DMS79 (cell line): ENCODE measurements at places on chromosomes 7 and 10.

DNA sequence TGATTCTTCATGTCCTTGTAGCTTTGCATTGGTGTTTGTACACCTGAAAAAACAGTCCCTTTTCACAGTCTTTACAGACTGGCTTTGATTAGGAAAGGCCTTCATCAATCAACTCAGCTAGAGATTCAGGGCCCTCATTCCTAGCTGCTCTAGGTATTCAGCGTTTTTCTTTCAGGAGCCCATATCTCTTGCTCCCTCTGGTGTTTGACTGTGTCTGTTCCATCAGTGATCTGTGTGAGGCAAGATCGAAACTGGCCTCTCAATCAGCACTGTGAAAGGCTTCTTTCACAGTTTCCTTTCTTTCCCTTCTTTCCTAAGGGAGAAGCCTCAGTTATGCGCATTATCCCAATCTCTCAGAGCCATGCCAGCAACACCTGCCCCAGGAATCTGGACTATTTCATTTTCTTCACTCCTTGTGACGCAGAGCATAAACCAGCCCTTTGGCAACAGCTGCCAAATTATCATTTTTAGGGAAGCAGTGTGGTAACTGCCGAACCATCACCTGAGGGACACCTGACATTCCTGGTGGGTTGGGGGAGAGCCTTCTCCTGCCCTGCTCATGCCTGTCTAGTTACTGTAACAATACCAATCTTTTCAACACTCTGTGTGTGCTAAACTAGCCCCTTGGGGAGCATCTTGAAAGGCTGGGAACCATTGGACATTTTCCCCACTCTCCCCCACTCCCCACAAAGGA is 75.7 kb upstream of the CCDC71L start:
- no peak for DNase-seq

- DNase-seq: no peak
Measured at GRCh38 chr10:78148216-78148960, 114.7 kb downstream of the RPS24 start.

GRCh38 chr7:101744588-101744987 is 72.8 kb upstream of the CUX1 start:
- no peak for DNase-seq

DNA sequence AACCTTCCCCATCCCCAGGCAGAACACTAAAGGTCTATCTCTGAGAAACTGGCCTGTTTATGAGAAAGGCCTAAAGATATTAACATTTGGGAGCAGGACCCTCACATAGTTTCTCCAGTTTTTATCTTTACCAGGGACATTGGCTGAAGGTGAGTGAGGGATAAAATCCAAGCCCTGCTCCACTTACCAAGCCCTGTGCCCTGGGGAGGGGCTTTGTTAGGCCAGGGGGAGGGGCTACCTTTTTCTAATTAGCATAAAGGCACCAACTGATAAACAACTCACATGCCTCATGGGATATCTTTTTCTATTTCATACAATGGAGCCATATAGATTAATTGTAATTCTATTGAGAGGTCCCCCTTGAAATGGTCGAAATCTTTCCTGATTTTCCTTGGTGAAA is 55.9 kb downstream of the RNLS start:
- no peak for DNase-seq

DNA sequence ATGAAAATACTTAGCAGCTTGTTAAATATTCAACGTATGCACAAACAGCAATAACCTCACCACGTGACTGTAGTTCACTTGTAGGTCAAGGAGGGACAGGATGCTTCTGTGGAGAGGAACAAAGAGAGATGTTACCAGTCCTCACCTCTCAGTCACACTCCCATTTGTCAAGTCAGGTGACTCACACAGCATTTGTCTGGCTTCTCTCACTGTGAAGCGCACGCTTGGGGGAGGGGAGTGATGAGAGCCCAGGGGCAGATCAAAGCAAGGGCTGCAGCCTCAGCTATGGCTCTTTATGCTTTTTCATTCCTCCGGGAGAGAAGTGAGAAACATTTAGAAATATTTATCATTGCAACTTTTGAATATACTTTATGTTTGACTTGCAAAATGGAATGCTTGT is 2.9 kb upstream of the RBM20 start:
- DNase-seq: no peak

DNA sequence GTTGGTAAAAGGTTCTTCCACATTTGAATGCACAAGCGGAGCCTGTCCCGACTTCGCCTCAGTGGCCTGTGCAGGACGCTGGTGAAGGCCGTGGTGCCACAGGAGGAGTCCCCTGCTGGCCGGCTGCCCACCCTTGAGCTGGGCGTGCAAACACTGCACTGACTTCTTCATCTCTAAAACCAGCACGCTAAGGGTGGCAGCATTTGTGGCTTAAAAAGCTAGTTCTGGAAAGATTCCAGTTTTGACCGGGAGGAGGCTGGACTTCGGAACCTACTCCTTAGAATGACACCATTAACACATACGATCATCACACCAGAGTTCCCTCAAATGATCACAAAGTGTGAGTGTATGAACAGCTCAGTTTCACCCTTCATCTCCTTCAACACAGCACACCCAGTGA is 102.4 kb downstream of the SMURF1 start:
- DNase-seq: no peak

DNA sequence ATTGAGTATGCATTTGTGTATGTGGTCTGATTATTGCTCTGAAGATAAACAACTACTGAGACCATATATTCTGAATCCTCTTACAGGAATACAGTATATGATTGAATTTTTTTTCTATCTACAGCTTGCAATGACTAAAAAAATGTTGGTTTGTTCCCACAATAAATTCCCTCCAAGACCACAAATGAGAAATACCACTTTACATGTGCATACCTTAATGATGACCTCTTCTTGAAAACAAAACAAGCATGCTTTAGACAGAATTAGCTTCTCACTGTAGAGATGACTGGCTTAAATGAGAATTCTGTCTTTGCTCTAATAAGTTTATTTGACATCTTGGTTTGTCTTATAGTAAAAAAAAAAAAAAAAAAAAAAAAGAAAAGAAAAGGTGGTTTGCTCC is 241.5 kb downstream of the PCDH15 start:
- DNase-seq: no peak

DNA sequence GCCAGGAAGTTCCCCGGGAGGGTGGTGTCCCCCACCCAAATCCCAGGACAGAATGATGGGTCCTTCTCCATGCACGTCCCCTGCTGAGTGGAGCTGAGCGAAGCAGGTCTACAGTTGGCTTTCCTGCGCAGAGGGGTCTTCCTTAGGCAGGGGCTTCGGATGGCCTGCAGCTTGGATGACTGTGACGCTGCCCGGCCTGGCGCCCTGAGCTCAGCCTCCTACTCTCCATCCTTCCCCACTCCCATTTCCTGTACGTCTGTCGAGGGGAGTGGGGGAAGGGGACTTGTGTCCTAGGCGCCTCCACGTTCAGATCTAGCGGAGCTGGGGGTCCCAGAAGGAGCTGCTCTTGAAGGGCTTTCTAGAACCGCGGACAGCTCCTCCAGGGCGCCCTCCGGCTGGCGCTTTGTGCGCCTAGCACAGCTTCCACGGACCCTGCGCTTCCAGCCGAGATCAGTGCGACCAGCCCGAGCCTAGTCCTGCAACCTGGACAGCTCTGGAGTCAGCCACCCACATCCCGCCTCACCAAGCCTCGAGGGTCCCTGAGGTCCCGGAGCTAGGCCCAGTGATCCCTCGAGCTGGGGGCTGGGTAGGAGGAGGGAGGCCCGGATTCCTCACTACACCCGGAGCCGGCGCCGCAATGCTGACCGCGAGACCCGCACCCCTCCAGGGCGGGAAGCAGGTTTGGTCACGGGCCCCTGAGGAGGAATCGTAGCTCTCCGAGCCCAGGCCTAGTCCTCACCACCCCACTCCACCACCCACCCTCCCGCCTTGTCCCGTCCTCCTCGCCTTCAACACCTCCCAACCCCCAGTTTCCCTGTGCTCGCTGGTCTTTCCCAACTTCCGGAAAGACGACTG is 1.9 kb downstream of the GRID1 start:
- DNase-seq: no peak

DNA sequence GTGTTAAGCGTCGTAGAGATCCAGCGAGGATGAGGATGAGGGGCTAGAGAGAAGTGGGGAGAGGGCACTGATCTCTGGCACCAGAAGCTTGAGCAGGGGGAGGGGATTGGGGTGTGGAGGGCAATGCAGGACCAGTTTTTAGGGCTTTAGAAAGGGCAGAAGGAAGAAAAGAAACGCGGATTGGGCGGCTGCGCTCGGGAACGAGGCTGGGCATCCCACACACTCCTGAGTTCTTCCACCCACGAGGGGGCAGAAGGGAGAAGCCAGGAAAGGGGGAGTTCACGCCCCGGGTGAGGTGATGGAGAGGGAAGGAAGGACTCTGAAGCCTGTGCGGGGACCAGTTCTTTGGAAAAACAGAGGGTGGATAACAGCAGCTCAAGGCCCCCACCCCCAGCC is 6.1 kb upstream of the VGF start:
- DNase-seq: no peak

GRCh38 chr10:30190577-30191552 is 131.5 kb upstream of the JCAD start:
- no peak for DNase-seq

DNA sequence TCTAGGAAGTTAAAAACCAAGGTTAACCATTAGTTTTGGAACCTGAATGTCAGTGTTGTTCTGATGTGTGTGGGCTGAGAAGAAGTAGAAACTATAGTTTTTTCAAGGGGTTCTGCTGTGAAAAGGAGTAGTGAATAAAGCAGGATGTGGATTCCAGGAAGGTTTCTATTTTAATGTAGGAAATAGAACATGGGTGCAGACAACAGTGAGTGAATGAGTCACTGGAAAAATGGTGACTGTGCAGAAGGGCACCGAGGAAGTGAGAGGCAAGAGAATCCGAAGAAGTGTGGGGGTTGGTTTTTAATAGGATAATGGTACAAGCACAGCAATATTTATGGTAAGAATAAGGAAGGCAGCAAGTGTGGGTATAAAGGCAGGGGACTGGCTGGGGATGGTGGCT is 120.4 kb downstream of the ARHGAP21 start:
- DNase-seq: no peak

DNA sequence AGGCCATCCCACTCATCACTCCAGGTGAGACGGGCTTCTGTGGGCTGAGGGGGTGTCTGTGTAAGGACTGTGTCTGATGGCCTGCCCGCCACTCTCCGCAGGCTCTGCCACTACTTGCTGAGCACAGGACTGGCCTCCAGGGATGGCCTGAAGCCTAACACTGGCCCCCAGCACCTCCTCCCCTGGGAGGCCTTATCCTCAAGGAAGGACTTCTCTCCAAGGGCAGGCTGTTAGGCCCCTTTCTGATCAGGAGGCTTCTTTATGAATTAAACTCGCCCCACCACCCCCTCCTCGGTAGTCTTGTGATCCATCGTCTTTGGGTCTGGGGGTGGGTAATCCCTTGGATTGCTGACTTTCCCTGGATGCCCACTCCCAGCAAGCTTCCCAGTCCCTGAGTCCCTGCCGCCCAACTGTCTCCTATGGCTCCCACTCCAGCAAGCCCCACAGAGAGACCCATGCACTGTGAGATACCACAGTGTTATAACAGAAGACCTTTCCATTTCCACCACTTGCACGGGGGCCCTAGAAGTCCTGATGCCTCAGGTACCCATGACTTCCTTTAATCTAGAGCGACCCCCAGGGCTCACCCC is 4.7 kb downstream of the FXYD4 start:
- no peak for DNase-seq

DNA sequence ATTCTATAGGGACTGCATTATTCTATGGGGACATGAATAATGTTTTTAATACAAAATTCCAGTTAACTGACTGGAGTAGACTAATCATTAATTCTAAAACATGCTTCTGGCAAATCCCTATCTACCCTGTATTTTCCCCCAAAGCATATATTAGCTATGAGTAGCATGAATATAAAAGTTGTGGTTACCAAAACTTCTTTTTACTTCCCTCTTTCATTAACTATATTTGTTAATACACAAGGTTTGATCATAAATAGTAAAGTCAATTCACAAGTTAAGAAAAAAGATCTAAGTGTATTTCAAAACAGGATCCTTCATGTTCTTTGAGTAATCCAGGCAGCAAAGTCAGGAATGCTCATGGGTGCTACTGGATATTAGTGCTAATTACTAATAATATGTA is 2.9 kb upstream of the RALA start:
- no peak for DNase-seq

GRCh38 chr7:81308643-81309322 is 389.9 kb upstream of the SEMA3C start:
- DNase-seq: no peak

GRCh38 chr10:69957886-69958555 is 94.6 kb upstream of the MACROH2A2 start:
- no peak for DNase-seq

DNA sequence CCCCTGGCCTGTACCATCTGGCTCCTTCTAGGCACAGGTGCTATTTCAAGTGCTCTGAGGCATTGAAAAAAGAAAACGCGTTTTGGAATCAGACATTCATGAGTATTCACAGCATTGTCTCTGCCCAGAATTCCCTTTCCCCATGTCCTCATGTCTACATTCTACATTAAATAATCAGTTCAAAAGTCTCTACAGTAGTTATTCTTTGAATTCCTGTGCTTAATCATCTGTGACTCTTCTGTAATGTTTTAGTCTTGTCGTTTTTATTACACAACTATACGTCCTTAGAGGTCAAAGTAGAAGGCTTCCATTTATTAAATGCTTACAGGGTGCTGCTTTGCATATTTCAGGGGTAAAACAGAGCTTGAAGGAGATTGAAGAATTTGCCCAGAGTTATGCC is 95.7 kb downstream of the BICC1 start:
- no peak for DNase-seq

DNA sequence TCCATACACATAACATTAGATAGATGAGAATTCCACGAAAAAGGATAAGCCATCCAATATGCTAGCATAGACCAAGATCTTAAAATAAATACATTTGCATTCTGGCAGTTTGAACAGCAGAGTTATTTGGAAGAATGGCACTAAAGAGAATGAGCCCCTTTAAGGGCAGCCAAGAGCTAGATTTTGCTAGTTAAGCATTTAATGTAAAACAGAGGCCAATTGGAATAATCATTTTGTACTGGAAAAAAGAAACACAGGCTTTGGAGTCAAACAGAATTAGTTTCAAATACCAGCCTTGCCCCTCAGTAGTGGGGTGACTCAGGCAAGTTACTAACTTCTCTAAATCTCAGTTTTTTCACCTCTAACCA is 56.2 kb downstream of the LRRTM3 start:
- no peak for DNase-seq

DNA sequence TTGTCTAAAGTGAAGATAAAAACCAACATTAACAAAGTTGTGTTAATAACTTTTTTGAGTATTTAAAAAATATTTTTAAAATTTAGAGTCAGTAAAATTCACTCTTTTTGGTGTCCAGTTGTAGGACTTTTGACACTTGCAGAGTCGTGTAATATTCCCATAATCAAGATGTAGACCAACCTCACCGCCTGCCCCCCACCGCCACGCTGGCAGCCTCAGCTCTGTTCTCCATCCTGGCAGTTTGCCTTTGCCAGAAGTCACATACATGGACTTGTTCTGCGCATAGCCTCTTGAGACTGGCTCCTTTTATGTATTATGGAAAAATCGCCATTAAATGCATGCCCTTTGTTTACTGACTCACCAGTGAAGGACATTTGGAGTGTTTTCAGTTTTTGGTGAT is 27.3 kb upstream of the SYCE1 start:
- no peak for DNase-seq

GRCh38 chr10:11499425-11500071 is 111.9 kb downstream of the USP6NL start:
- DNase-seq: no peak
